Cardiac septum (tissue), 1 donor: ENCODE measurements at places on chromosomes 5 and 9. TPM values are rescaled to one million over a fixed set of nuclear protein-coding genes. Genes with fewer than 3 reads are reported as not detected.

Gene PCDHB8
- 2.3 TPM for total RNA-seq

Gene PCDHB3
- total RNA-seq, result 1.4 TPM

Gene IFNE
- total RNA-seq, result not detected

- DNase-seq, result no peak
Observed at GRCh38 chr5:96881511-96882115, 5.3 kb downstream of the ERAP2 start.

GRCh38 chr9:93061791-93062763, 3.6 kb downstream of the SUSD3 start:
- DNase-seq, result no peak

GRCh38 chr9:96441798-96442445, 8.0 kb upstream of the HABP4 start:
- DNase-seq, result no peak

DNA sequence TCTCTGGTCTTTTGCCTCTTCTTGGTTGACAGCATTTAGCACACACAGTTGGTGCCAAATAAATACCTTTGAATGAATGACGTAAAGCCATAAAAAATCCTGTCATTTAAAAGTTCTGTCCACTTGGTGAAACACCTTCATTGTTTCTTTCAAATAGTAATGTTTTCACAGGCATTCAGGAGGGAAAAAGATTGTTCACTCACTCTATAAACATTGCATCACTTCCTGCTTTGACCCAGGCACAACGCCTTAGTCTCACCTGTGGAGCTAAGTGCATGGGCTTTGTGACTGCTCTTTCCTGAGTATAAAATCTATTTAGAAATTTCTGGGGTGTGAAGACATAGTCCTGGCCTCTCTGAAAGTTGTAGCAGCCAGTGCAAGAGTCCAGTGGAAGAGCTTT, 88.9 kb upstream of the CXCL14 start:
- DNase-seq, result no peak
